NCI-H446 treated with DMSO at 0.1 percent for 48 hours (cell line): ENCODE measurements at places on chromosomes 5 and 9.
A peak's percentile ranks its signal among the peaks of the same experiment; 100 is the strongest.

GRCh38 chr9:136628268-136628667, 34.4 kb upstream of the EGFL7 start:
- DNase-seq = no peak

DNA sequence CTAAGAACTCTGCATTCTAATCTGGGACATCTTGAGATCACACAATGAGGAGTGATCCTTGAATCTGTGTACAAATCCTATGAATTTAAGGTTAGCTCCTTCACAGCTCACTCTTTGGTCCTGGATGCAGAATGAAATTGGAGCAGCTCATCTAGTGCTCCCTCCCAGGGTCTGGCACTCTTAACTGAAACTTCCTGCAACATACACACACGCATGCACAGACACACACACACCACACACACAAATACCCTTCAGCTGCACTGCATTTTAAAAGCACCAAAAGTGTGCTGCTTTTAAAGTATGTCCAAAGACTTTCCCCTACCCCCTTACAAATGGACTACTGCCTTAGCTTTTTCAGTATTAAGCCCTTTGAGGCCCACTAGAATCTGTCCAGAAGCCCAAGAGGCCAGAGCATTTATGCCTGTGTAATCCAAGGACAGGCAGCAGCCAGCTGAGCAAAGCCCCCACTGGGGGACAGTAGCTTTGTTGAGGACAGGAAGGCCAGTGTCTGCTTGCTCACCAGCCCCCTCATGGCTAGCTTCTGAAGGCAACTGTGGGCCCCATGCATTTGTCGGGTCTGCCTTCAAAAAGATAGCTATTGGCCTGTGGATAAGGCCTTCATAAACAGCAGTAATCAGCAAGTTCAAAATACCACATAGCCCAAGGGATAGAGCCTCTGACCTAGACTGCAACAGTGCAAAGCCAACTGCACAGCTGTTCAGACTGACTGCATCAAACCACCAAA, 43.6 kb downstream of the CDO1 start:
- no peak for DNase-seq

GRCh38 chr9:77966718-77967117, 64.9 kb downstream of the GNAQ start:
- DNase-seq = no peak

DNA sequence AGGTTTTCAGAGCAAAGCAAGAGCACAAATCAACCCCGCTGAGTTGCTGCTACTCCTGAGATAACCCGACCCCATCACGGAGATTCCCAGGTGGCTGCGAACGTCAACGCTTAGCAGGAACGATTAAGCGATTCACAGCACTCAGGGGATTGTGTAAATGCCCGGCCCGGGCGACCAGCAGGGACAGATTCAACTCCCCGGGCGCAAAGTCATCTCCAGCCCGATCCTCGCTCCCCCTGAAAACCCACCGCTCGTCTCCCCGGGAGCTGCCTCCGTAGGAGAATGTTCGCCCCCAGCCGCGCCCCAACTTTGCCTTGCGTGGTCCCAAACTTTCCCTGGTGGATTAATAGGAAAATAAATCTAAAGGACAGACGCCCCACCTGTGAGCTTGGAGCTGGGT, 685 bp downstream of the SLC24A2 start:
- no peak for DNase-seq

DNA sequence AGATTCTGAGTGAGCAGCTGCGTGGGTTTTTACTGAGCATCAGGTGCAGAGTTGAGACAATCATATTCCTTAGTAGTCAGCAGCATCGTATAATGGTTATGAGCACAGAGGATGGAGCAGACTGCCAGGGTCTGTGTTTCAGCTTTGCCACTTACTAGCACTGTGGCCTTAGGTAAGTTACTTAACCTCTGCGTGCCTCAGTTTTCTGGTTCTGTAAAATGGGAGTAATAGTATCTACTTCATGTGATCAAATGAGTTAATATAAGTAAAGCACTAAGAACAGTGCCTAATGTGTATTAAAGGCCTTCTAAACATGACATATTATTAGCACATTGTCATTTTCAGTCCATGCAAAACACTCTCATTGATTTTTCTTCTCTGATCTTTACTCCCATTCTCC, 4.8 kb upstream of the BTF3 start:
- no peak for DNase-seq

DNA sequence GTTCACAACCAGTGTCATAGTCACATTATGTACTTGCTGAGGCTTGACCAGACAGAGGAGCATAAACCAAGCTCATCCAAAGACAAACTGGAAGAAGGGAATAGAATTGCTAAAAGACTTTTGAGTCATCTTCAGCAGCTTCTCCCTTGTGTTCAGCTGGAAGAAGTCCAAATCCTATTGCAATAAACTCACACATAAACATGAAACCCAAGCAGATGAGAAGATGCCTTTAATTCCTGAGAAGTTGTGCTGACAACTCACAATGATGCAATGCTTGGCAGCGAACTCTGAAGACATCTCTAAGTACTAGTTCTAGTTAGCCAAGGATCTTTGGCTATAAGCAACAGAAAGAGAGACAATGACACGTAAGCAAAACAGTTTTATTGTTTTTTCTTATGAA, 642.1 kb downstream of the KCTD16 start:
- peak; percentile 33 for DNase-seq

- DNase-seq = no peak
Measured at GRCh38 chr9:92324889-92325268, 271 bp downstream of the NOL8 start.

DNA sequence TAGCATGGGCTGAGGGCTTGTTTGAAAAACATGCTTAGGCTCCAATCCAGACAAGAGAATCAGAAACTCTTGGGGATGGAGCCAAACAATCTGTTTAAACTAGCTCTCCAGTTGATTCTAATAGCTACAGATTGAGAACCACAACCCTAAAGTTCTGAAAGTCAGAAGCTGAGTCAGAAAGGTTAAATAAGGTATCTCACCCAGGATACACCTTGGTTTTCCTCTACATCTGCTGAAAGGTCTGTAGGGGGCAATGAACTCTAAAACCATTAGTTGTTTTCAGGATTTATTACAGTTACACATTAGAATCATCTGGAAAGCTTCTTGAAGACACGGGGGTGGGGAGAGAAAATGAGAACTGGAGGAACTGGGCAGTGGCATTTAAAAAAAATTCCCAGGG, 5.7 kb downstream of the GFM2 start:
- DNase-seq = peak; percentile 8

- DNase-seq = no peak
Measured at GRCh38 chr5:10666531-10667299, 94.3 kb downstream of the DAP start.

DNA sequence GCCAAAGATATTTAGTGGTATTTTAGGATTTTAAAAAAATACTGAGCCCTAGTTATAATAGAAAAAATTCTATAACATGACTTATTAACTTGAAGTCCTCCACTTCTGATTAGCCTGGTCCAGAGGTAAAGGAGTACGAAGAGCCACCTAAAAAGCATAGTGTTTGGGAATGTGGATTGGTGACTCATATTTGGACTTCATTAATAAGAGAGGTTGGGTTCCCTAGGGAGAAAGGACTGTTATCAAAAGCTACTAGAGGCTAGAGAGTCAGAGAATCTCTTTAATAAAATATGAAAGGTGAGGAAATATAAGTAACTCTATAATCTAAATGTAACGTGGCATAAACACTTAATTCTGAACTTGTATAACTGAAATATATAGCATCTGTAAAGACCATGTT, 180.7 kb upstream of the TARS1 start:
- no peak for DNase-seq

- no peak for DNase-seq
Measured at GRCh38 chr9:100999906-101000544, 28.5 kb upstream of the PLPPR1 start.

DNA sequence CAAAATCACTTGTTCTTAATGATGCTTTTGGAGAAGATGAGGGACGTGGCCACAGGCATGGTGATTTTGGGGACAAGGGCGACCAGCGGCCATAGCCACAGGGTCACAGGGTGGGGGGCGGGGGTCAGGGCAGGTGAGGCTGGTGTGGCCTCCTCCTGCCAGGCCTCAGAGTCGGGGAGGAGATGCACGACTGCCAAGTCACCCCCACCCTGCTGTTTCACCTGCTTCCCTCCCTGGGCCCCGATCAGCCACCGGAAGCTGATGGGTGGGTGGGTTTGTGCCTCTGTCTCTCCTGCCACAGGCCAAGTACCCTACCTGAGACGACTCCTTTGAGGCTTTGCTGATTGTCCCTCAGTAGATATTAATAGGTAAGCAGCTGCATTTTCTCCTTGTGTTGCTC, 199.3 kb downstream of the PAX5 start:
- DNase-seq = no peak

GRCh38 chr9:30628915-30629567, 1755.4 kb upstream of the ACO1 start:
- no peak for DNase-seq

DNA sequence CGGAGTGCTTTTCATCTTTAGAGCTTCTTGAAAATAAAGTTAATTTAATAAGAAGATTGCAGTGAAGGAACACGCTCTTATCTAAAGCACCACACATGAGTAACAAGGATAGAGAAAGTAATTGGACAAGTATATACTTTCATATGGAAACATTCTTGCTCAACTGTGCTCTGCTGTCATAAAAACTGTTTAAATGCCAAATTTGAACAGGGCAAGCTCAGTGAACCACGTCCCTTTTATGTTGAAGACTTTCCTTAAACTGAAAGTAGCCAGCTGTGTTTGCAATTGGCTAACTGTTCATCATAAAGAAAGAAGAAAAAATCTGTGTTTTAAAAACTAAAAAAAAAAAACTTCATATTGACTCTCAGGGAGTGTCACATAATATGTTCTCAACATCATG, 1610.7 kb upstream of the C9orf72 start:
- peak; percentile 43 for DNase-seq

- no peak for DNase-seq
Measured at GRCh38 chr9:137955586-137955985, 78.0 kb downstream of the CACNA1B start.

DNA sequence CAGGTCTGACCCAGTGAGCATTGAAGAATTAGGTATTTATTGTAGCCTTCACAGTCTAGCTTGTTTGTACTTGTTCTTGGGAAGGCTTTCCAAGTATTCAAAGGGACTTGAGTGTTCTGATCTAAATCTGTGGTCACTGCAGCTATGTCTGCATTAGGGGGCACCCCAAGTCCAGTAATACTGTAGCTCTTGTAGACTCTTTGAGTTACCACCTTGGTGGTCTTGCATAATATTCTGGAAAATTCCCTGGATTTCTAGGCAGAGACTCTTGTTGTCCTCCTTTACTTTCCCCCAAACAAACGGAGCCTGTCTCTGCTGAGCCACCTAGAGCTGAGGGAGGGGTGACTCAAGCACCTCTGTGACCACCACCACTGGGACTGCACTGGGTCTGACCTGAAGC, 149.5 kb upstream of the DHFR start:
- DNase-seq = no peak

GRCh38 chr9:117835798-117836197, 131.6 kb downstream of the TLR4 start:
- DNase-seq = no peak

- DNase-seq = no peak
Measured at GRCh38 chr9:130696996-130697395, 3.4 kb downstream of the EXOSC2 start.
